ENCODE measurements at places on chromosomes 6 and 20.

DNA sequence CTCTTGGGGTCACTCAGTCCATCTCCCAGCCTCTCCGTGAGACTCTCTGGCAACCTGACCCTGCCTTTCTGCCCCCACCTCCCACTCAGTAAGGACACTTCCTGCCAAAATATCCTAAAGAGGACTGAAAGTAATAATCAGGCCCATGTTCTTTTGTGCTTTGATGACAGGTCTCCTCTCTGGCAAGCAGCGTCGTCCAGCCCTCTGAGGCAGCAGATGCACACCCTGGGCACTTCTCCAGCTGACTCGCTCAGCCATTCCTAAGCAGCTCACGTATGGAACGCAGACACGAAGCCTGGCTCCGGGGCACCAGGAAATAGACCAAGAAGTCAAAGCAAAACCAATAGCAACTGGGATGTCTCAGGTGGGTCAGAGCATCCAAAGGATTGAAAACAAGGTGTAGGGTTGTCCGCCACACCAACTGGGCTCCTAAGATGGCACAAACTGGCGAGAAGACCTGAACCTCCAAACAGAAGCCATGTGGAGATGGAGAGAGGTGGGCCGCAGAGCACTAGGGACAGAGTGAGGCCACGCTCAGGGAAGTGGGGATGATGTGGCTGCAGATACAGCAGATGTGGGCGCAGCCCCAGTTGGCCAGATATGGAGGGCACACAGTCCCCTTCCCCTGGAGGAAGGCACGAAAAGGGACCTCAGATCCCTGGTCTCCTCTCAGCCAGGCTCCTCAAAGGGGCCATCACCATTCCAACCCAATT lies 99.3 kb downstream of the PRND start:
- DNase-seq = no peak

DNA sequence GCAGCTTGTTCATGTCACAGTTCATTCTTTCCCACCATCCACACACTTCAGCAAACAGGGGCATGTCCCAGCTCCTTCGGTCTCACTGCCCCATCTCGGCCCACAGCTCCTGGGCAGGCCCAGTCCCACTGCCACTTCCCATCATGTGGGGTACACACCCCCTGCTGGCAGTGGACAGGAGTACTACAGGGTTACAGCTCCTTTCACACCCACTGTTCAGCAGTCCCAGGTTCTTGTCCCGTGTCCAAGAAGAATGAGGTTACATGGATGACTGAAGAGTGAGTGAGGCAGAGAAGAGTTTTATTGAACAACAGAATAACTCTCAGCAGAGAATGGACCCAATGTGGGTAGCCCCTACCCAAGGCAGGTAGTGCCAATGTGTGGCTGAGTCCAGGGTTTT lies 77.8 kb upstream of the SMLR1 start:
- DNase-seq = no peak

DNA sequence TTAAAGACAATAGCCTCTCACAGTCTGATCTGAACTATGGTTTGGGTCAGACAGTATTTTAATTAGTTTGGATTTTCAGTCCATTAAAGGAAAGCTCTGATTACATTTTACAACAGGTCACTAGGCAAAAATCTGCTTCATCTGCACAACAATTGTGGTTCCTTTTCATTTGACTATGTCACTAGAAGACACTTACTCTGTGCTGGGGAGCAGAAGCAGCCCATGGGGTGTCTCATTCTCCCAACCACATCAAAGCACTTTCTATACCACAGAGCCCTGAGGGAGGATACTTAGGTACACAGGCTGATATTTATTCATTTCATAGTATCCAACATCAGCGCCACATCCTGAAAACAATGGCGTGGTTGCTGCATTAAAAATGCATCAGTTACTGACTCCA lies 36.6 kb upstream of the HDAC2 start:
- no peak for DNase-seq

DNA sequence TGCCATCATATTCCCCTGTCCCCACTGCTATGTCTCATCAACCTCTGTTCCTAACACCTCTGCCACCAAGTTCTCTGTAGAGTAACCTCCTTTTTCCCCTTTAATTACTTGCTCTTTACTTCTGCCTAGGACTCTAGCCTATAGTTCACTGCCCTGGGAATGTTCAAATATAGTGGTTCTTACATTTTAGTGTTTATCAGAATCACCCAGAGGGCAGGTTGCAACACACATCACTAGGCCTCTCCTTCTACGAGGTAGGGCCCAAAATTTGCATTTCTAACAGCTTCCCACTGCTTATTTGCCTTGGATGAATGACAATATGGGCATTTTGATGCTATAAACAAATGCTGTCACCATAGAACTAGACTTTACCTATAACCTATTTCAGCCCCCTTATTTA lies 23.1 kb upstream of the C6orf141 start:
- DNase-seq = no peak

Measured in cerebellar nuclear complex (tissue), 1 donor.